Esophagus squamous epithelium (tissue), 5 donors: ENCODE measurements at places on chromosomes 2 and 18. TPM values are rescaled to one million over a fixed set of nuclear protein-coding genes. Genes with fewer than 3 reads are reported as not detected.

GRCh38 chr2:65438137-65438899 lies 5.9 kb upstream of the SPRED2 start:
- no peak for DNase-seq

The TNFRSF11A gene
- 1.9 TPM for total RNA-seq

- no peak for DNase-seq
Observed at GRCh38 chr2:231188506-231189170, 9.8 kb upstream of the ARMC9 start.

- DNase-seq = no peak
Observed at GRCh38 chr2:99695944-99696253, 206.1 kb upstream of the REV1 start.

DNA sequence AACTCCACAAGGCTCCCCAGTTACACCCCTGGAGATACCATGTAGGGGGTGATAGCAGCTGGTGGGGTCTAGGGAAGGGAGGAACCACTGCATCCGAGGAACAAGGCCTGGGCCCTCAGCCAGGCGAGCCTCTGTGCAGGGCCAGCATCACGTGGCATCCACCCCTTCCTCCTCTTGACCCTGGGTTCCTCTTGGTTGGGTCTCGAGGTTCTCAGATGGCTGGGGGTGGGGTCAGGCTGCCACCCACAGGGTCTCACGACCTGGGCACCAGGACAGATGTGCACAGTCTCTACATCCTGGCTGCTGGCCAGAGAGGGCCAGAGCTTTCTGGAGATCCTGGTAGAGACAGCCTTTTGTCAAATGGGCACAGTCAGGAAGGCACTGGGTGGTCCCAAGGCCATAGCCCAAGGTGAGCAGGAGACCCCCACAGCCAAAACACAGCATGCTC lies 10.4 kb downstream of the HS6ST1 start:
- no peak for DNase-seq

The POLE4 gene
- 30.8 TPM for total RNA-seq

- no peak for DNase-seq
Observed at GRCh38 chr18:50194631-50195532, at the start of gene MYO5B. Gene MYO5B (minus strand): TSS chr18:50195147. CDS start chr18:50194793, 354 bp downstream.

GRCh38 chr18:48828691-48829442 lies 121.9 kb downstream of the SMAD7 start:
- no peak for DNase-seq

The RGPD4 gene
- not detected for total RNA-seq

The SPHKAP gene
- total RNA-seq = not detected

DNA sequence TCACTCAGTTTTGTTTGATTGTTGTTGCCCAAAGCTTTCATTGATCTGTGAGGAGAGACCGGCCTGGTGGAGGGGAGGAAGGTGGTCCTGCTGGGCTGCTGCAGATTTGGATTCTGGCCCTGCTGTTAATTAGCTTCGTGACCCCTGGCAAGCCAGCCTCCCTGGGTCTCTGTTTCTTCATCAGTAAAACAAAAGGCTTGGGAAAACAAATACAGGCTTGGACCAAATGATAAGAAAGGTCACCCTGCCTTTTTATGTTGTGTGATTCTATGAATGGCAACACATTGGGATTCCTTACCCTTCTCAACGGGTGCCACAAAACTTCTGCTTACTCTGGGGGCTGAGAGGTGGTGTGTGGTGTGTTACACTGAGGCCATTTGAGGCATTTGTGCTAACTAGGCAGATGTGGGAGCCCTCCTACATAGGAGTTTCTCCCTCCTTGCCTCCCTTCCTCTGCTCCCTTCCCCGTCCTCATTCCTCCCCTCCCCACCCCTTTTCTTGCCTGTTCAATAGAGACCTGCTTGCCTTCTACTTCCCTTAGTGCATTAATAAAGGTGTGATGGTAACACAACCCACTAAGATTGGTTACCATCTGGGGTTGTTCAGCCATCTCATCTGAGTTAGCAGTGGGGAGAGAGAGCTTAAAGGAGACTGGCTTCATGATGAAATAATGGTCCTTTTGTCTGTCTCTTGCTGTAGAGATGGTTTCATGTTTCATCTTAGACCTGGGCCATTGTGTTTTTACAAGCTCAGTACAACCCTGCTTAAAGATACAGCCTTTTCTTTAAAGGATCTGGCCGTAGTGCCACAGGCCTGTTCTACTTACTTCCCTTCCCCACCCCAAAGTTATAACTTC lies 96.2 kb downstream of the TANC1 start:
- no peak for DNase-seq

The DNAJC5G gene
- not detected for total RNA-seq

DNA sequence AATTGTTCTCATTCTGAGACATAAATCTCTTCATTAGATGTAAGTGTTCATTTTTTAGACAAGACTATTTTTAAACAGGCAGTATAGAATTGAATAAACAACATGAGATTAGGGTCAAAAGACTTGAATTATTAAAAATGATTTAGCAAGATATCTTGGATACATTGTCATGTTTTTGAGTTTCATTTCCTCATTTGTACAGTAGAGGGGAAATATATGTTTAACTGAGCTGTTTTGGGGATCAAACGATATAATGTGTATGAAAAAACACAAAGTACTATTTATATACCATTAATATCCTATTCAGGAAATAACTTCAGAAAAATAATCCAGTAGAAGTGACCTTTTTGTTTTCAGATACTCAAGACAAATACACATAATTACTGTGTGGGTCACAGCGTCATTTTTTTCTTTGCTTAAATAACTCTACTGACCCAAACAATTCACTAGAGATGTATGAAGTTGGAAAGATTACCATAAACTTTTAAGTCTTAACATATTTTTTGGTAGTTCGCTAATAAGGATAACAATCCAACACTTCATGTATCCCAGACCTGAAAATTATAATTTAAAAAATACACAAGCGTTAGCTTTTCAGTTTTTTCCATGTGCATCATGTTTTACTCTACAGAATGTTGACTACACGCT lies 896 bp upstream of the ASXL3 start:
- no peak for DNase-seq
